DMS153 (cell line): ENCODE measurements at places on chromosomes 4 and X.
A peak's percentile ranks its signal among the peaks of the same experiment; 100 is the strongest.

GRCh38 chrX:31872007-31872406, 800.2 kb upstream of the FTHL17 start:
- DNase-seq = no peak

DNA sequence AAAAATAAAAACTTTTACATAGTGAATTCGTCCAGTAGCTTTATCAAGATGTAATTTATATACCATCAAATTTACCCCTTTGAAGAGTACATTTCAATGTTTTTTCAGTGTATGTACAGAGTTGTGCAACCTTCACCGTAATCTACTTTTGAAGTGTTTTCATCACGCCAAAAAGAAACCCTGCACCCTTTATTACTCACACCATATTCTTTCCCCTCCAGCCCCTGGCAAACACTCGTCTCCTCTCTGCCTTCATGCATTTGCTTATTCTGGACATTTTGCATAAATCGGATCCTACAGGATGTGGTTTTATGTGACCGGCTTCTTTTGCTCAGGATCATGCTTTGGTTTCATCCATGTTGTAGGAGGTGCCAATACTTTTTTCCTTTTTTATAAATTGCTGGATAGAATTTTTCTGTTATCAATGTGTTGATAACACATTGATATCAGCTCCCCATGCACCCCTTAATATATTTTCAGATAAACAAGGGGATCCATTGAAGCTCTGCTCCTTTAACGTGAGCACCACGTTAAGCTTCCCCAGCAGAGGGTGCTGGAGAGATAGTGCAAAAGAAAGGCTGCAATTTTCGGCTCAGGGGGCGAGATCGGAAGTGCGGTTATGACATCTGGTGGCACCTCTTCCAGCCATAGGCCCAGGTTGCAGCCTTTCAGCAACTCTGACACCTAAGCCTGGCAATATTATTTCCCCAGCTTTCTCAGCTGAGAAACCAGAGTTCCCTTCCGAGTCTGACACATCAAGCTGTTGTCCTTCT, 100.1 kb upstream of the VCX3B start:
- peak; percentile 42 for DNase-seq

DNA sequence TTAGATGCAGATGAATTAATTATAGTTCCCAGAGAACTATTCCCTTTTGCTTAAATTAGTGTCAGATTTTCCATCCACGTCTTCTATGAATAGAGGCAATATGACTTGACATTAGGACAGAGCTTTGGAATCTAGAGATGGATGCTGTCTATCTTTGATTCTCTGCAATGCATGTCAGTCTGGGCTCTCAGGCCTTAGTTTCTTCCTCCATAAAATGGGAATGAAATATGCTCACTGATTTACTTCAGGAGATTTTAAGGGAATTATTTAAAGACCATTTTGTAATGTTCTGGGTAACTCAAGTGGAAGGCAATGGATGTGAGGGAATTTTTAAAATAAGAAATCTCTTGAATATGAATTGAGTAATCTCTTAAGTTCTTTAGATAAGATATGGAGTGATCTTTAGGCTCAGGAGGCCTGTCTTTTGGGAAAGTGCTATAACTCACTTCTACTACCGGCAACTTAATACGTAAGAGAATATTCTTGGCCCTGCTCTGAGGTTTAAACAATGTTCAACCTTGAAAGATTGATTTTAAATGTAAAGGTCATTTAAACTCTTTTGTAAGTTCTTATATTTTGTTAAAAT, 29.0 kb downstream of the MGST2 start:
- DNase-seq = no peak

- DNase-seq = no peak
Measured at GRCh38 chr4:67885762-67886161, 2.0 kb upstream of the TMPRSS11D start.

- DNase-seq = no peak
Measured at GRCh38 chr4:57789666-57790065, 679.5 kb upstream of the IGFBP7 start.

GRCh38 chr4:55010550-55010949, 114.8 kb downstream of the KDR start:
- DNase-seq = no peak

GRCh38 chr4:152021788-152022438, 261.1 kb upstream of the GATB start:
- no peak for DNase-seq

GRCh38 chr4:38387348-38387747, 276.7 kb upstream of the KLF3 start:
- no peak for DNase-seq

DNA sequence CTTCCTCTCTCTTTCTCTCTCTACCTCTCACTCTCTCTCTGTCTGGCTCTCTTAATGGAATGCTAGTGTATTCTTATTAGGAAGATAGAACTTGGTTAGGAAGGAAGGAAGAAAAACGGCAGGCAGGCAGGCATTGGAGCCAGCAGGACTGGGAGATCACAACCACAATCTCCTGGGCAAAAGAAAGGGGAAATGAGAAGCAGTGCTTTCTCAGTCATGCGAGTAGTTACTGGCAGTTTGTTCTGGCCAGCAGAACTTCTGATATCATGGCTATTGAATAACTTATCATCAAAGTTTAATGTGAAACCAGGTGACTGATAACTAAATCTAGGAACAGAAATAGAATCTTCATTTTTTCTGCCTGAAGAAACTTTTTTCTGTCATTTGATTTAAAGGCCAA, 60.9 kb upstream of the PAGE1 start:
- DNase-seq = no peak

DNA sequence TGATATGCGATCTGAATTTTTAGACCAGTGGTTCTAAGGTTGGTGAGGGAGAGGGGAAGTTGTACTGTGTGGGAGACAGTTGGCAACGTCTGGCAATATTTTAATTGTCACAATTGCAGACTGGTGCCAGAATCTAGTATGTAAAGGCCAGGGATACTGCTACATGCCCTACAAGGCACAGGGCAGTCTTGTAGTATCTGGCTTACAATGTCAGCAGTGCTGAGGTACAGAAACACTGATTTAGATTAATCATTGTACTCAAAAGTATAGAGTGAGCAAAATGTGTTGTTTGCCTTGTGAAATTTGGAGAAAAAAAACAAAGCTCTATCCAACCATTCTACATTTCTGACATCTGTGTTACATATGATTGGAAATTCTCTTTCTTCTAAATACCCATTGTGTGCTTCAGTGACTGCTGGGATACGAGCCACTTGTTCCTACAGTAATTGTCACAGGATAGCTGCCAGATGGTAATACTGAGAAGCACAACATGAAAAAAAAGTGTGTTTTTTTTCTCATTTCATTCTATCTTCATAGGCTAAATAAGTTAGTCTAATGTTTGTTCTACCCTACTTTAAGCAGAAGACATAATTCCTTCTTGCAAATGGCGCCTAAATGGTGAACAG, 526.7 kb upstream of the AGA start:
- no peak for DNase-seq

DNA sequence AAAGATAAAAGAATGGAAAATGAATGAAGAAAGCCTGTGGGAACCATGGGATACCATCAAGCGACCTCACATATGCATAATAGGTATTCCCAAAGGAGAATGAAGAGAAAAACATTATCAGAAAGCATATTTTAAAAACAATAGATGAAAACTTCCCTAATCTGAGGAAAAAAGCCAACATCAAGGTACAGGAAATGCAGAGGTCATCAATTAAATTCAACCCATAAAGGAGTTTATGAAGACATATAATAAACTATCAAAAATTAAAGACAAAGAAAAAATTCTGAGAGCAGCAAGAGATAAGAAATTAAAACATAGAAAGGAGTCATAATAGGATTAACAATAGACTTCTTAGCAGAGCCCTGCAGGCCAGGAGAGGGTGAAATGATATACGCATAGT, 397.5 kb downstream of the GPM6A start:
- DNase-seq = no peak

DNA sequence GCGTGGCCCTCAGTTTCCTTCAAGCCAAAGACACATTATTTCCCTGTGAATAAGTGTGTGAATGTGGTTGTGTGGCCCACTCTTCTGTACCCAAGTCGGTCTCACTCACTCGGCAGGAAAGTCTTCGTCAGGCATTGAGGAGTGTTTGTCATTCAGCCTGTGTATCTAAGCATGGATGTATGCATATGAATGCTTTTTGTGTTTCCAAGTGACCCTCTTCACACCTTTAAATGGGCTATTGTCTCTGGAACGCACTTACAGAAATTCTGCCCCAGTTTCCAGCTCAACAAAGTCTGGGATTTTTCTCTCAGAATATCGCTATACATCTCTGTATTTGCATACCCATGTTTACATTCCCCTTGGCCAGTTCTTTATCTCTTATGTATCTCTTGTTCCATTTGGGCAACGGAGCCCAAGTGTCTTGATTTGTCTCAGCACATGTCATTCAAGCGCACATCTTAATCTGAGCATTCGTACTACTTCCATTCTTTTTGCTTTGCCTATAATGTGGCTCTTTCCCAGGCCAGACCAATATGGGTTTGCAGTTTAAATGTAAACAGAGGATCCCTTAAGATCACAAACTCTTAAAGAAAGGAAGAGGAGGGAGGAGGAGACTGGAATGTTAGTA, 4.8 kb downstream of the BCOR start:
- no peak for DNase-seq

- DNase-seq = no peak
Measured at GRCh38 chr4:68338625-68339024, 11.3 kb downstream of the YTHDC1 start.

GRCh38 chr4:67475155-67475554, 70.1 kb downstream of the CENPC start:
- no peak for DNase-seq

GRCh38 chr4:657834-658667, 16.0 kb downstream of the ATP5ME start:
- no peak for DNase-seq

DNA sequence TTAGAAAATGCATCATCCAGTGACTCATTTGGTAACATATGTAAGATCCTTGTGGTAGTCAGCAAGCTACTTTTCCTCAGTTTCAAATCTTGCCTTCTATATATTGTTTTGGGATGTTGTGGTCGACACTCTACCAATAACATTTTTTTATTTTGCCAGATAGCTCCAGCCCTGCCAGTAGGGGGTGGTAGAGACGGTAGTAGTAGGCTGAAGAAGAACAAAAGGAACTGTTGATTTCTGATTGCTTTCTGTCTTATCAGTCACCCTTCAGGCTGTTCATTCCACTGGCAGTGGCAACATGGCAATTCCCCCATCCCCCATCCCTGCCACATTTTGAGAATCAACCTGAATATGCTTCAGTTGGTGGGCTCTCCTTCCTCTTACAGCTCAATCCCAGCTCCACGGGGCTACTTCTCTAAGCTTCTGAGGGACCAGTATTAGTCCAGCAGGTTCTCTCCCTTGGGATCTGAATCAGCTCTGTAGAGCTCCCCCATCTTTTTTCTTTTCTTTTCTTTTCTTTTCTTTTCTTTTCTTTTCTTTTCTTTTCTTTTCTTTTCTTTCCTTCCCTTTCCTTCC, 171.5 kb upstream of the VEGFC start:
- no peak for DNase-seq

DNA sequence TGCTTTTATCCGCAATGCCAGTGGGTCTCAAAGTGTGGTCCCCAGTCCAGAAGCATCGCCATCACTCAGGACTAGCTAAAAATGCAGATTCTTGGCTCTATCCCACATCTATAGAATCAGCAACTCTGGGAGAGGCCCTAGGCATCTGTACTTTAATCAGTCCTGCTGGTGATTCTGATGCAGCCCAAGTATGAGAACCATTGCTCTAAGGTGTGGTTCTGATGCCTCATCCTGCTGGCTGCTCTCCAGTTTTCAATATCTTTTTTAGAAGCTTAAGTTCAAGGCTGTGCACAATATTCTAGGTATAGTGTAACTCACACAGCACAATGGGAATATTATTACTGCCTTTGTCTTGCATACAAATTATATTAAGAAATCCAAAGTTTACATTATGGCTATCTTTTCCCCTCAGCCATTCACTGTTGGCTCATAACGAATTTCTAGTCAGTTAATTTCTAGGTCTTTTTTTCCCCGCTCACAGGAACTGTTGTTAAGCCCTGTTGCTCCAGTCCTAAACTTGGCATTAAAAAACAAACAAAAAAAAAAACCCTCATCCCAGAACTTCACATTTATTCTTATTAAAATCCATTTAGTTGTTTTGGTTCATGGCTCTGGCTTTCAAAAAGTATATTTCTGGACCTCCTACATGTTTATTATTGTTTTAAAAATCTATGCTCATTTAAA, 109.1 kb downstream of the PHEX start:
- DNase-seq = no peak

DNA sequence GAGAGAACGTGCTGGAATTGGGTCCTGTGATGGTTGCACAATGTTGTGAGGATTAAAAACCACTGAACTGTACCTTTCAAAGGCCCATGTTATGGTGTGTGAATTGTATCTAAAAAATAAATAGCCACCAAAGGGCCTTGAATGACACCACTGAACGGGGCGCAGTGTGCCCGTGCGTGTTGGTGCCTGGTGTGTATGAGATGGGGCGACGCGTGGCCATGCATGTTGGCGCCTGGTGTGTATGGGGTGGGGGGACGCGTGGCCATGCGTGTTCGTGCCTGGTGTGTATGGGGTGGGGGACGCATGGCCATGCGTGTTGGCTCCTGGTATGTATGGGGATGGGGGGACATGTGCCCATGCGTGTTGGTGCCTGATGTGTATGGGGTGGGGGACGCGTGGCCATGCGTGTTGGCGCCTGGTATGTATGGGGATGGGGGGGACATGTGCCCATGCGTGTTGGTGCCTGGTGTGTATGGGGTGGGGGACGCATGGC, 66.6 kb upstream of the HELT start:
- no peak for DNase-seq

DNA sequence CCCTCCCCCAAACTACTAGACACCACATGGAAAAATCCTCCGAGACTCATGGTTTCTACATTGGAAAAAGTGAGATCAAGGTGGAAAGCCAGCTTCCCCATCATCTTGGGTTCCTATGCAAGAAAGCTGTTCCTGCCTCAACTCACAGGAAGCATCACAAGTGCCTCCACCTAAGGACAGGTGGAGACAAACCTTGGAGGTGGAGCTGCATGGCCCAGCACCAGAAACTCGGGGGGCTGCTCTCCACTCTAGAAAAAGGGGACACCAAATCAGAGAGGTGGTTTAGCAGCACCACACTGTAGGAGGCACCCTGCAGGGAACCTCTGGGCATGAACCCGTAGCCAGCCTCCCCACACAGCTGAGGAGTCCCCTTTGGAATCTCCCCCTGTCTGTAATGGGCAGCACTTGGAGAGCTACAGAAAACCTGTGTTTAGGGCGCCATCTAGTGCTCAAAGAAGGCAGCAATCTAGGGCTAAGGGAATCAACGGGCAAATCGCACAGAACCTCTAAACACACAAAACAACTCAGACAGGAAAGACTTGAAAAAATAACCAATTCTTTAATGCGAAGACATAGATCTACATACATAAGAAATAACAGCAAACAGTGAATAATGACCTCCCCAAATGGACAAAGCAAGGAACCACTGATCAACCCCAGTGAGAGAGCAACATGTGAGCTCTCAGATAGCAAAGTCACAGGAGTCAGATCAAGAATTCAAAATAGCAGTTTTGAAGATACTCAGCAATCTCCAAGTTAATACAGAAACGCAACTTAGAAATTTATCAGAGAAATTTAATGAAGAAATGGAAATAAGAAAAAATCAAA, 37.0 kb upstream of the ZBTB33 start:
- DNase-seq = peak; percentile 34

GRCh38 chr4:166535865-166536264, 662.8 kb downstream of the TLL1 start:
- no peak for DNase-seq

GRCh38 chr4:6942238-6942800, 32.7 kb downstream of the TBC1D14 start:
- DNase-seq = no peak

- no peak for DNase-seq
Measured at GRCh38 chrX:9659571-9660195, 106.0 kb downstream of the GPR143 start.
